Activated CD8-positive, alpha-beta memory T cell treated with anti-CD3 and anti-CD28 coated beads for 24 hours (primary cell): ENCODE measurements at places on chromosomes 1 and 21.
A peak's percentile ranks its signal among the peaks of the same experiment; 100 is the strongest.

GRCh38 chr1:209652873-209653401 is 712 bp upstream of the LAMB3 start:
- peak; percentile 66 for DNase-seq

DNA sequence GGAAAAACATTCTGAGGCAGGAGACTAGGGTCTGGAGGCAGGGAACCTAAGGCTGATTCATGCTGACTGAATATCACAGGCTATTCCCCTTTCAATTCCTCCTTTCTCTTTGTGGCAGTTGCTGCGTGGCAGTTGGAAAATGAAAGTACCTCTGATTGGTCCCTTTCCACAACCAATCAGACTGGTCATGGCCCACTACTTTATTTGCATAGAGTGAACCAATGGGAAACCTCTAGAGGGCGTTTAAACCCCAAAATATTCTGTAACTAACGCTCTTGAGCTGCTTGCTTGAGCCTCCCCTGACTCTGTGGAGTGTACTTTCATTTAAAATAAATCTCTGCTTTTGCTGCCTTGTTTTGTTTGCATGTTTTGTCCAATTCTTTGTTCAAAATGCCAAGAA is 27.7 kb upstream of the VN1R5 start:
- no peak for DNase-seq

DNA sequence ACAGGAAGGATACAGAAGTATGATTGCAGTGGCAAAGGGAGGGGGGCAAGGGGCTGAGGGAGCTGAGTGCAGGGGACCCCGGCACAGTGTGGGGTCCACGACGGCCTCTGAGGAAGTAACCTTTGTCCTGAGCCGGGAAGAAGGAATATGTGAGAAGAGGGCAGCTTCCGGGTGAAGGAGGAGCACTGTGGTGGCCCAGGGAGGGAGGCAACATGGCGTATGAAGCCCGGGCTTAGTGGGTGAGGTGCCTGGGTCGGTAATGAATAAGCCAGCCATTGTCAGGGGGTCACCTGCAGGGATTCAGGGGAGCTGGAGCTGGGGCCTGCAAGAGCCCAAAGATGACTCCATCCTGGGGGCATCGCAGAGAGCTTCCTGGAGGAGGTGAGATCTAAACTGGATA is 200.4 kb downstream of the FOXD2 start:
- DNase-seq, result no peak

DNA sequence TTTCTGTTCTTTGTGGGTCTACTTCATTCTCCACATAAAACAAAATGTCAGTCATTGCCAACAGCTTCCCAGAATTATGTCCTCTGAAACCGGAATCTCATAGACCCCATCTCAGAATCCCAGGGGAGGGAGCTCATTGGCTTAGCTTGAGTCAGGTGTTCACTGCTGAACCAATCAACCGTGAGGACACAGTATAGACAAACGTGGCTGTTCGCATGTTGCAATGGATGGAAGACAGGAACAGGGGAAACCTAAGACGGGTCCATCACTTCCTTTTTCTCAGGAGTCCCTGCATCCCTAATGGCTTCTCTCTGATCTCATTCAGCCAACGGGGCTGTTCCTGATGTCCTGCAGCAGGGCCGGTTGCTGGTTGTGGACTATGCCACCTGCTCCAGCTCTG is 9.1 kb downstream of the CELA2A start:
- DNase-seq, result no peak

DNA sequence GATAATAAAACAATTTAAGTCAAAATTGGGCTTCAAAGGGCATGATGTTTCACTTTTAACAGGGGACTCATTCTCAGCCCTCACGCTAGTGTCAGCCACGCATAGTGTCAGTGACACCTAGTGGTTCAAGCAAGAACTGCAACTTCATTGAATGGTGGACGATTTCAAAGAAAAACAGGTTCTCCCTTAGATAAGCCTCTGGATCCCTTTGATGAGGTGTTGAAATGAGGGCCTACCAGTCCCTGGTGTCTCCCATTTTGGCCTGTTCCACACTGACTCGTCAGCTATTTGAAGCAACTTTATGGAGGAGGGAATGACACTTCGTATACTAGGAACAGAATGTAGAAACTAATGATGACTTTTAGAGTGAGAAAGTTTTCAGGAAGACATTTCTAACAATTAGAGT is 56.2 kb downstream of the FCRL5 start:
- no peak for DNase-seq

- no peak for DNase-seq
Measured at GRCh38 chr1:168653567-168653966, 75.4 kb downstream of the DPT start.

DNA sequence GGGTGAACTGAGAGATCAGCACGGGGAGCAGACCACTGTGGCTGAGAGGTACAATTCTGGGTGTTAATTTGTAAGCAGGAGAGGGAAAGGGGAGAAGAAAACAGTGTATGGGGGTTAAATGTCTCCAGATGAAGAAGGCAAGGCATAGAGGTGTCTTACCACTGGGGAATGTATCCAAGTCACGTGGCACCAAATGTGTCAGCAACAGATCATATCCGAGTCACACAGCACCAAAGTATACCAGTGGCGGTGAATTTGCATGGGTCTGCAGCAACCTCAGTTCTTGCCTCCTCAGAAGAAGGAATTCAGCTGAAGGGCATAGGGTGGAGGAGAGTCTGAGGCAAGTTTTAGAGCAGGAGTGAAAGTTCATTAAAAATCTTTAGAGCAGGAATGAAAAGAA is 21.2 kb upstream of the SYCP1 start:
- DNase-seq, result no peak

- DNase-seq, result no peak
Measured at GRCh38 chr1:117892512-117892911, 36.9 kb downstream of the GDAP2 start.

DNA sequence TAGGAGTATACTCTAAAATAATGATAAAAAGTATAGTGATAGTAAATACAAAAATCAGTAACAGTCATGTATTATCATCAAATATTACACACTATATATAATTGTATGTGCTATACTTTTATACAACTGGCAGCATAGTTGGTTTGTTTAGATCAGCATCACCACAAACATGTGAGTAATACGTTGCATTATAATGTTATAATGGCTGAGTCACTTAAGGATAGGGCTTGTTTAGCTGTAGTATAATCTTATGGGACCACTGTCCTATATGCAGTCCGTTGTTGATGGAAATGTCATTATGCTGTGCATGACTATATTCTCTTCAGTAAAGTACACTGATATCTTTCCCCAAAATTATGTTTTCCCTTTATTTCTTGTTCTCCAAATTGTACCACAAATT is 92.8 kb downstream of the LYPLAL1 start:
- no peak for DNase-seq

DNA sequence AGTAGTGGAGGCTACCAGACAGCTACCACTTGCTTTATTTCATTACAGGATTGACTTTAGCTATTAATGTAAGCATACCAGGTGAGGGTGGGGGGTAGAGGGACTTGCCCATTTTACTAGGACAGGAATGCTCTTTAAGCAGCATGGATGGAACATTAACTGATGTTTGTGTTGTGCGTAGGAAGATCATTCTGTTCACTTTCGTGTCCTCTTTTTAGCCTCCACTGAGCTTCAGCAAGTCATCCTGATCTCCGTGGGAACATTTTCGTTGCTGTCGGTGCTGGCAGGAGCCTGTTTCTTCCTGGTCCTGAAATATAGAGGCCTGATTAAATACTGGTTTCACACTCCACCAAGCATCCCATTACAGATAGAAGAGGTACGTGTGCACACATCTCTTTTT is 29.3 kb downstream of the IFNGR2 start:
- DNase-seq, result no peak

- no peak for DNase-seq
Measured at GRCh38 chr1:29428280-29428615, 191.9 kb downstream of the PTPRU start.

GRCh38 chr1:236495467-236496112 is 28.2 kb upstream of the LGALS8 start:
- DNase-seq, result no peak

GRCh38 chr1:23444104-23444533 is 19.6 kb upstream of the TCEA3 start:
- DNase-seq, result no peak

GRCh38 chr21:35328856-35329455 is 279.9 kb upstream of the RUNX1 start:
- no peak for DNase-seq

DNA sequence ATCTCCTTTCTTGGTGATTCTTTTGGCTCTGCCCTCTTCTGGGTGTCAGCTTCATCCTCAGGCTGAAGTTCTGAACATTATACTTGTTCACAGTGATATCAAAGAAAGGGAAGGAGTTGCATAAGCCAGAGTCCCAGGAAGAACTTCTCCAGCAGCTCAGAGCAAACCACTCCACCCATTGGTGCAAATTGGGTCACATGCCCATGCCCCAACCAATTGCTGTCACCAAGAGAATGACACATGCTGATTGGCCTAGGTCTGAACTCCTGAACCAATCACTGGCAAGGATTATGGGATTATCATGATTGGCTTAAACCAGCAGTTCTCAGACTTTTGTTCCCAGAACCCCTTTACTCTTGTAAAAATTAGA is 256.5 kb upstream of the TMEM51 start:
- no peak for DNase-seq

GRCh38 chr1:60936163-60936562 is 146.2 kb upstream of the NFIA start:
- no peak for DNase-seq

DNA sequence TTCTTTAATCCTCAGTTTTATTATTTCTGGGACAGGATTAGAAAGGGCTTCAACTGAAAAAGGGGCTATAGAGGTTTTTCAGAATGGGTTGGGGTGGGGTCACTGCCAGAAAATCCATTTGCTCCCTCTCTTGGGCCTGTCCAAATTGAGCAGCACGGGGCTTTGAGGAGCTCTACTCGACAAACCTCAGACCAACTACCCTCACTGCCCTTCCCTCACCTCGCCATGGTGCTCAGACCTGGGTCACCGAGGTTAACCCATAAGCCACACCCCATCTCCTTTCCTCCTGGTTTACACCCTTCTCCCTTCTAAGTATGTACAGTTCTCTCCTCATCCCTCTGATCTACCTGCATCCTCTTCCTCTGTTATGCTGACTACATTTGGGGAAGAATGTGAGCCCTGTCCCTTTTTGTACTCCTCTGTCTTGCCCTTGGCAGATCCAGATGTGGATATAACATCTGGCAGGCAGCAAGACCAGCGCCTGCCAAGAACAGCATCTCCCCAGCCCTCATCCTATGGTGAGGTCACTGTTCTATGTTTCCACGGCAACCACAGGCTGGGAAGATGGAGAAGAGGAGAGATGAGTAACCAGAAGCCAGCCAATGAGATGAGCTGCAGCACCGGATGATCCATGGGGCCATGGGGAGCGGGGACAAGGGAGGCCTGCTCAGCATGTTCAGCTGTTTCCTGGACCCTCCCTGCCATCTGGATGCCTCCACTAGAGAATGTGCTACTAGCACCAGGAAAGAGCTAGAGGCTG is 3.7 kb upstream of the FABP3 start:
- no peak for DNase-seq

DNA sequence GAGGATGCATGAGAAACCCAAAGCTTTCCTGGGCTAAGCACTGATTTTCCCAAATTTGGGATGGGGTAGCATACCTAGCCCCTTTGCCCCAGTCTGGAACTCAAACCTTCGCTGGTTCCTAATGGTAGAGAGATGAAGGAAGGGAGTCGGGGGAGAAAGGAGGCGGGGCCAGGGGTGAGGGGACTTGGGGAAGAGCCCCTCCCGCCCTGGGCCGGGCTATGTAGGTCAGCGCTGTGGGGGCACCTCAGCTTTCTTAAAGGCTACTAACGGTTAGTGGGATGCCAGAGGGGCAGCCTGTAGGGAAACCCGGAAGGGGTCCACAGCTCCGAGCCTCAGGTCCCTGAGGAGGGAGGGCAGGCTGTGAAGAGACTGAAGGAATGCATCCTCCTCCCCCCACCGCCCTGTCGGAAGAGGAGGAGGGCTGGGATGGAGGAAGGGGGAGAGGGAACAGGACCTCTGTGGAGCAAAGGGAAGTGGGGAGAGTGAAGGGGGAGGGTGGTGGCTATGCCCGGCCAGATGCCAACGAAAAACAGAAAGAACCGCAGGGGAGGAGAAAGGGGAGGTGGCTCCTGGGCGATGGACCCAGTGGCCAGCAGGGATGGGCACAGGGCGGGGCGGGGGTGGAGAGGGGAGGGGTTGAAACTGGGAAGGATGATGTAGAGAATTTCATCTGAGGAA is 1.3 kb downstream of the CADM3 start:
- no peak for DNase-seq

GRCh38 chr1:199460933-199461332 is 566.6 kb upstream of the NR5A2 start:
- no peak for DNase-seq

- DNase-seq, result no peak
Measured at GRCh38 chr1:202074985-202075384, 47.7 kb upstream of the GPR37L1 start.

DNA sequence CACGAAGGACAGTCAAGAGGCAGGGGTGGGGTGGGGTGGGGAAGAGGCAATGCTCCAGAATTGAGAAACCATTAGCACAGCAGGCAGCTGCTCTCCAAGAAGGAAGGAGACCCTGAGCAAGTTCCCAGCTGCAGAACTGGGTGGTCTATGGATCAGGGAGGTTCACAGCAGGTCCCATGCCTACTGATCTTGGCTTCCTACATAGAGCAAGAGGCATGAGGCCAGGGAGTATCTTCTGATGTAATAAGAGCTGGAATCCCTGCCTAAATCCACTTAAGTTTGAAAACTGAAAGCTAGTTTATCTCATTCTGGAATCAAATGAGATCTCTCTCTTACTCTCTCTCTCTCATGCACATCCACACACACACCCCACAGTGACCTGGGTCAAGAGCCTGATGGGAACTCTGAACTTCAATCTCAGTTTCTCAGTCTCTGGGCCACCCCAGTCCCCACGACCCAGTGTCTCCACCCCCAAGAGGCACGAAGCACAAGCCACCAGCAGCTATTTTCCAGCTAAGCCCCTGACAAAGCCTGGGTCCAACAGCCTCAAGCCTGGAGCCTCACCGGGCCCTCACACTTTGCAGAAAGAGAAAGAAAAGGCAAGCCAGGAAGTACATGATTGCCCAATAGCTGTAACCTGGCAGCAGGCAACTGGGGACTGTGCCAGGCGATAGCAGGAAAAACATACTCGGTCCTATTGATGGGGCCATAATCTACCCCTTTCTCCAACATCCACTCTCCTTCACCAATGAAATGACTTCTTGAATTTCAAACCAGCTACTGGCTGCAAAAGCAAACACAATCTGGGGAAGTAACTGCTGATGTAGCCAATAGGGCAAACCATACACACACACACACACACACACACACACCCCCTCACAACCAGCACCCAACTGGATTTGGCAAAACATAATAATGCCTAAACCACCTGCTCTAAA is 2.2 kb downstream of the NUAK2 start:
- DNase-seq, result no peak

- DNase-seq, result no peak
Measured at GRCh38 chr21:28272272-28272992, 720.2 kb downstream of the LTN1 start.

DNA sequence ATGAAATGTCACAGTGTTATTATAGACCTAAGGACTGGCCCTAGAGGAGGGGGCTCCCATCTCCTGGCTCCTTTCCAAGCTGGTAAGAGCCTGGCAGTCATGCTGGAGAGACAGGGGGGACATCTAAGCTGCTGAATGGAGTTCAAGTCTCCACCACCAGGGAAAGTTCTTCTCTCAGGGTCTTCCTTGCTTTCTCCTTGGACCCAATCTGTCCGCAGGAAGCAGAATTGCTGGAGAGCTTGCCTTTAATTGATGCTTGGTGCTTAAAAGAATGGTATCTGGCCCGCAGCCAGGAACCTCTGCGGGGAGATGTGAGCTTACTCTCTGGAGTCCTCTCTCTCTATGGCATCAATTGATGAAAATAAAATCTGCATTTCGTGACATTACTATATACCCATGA is 25.1 kb downstream of the IRF2BP2 start:
- DNase-seq, result peak; percentile 11

- no peak for DNase-seq
Measured at GRCh38 chr21:38247738-38248510, 8.9 kb upstream of the KCNJ15 start.
